NCI-H1436 treated with DMSO at 0.1 percent for 48 hours (cell line): ENCODE measurements at places on chromosomes 6 and 20.

GRCh38 chr6:52538252-52538900 is 38.5 kb downstream of the TRAM2 start:
- DNase-seq = no peak

- DNase-seq = no peak
Measured at GRCh38 chr20:52410182-52410647, 218.6 kb upstream of the ZFP64 start.

DNA sequence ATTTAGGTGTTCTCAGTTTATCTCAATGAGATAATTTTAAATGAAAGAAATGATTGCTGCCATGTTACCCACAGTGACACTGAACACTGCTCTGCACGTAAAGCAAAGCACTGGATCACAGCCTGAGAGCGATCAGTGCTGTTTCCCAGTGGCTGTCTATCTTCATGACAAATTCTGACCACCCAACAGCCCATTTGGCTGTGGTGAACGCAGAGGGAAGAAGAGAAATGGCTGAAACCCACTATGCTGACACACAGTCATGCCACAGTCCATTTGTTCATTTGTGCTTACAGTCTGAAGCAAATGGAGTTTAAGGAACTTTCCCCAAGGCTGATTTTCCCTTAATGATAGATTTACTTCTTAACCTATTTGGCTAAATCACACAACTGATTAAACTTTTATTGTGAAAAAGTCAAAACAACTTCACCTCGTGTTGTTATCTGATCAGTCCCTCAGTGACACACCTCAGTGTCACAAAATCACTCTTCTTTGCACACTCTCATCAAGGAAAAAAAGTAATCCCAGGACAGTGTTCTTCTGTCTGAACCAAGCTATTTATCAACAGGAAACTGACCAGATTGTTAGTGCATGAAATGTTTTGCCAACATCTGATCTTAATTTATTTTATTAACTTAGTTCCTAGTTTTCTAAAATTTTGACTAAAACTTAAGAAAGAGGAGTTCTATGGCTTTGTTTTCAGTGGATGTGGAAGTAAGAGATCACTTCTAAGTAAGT is 225.1 kb downstream of the TBX18 start:
- DNase-seq = no peak

- DNase-seq = no peak
Measured at GRCh38 chr6:69116658-69117057, 481.6 kb downstream of the ADGRB3 start.

GRCh38 chr6:157710604-157711003 is 112.4 kb upstream of the SNX9 start:
- no peak for DNase-seq

GRCh38 chr6:7241160-7241559 is 71.8 kb downstream of the SSR1 start:
- DNase-seq = no peak

DNA sequence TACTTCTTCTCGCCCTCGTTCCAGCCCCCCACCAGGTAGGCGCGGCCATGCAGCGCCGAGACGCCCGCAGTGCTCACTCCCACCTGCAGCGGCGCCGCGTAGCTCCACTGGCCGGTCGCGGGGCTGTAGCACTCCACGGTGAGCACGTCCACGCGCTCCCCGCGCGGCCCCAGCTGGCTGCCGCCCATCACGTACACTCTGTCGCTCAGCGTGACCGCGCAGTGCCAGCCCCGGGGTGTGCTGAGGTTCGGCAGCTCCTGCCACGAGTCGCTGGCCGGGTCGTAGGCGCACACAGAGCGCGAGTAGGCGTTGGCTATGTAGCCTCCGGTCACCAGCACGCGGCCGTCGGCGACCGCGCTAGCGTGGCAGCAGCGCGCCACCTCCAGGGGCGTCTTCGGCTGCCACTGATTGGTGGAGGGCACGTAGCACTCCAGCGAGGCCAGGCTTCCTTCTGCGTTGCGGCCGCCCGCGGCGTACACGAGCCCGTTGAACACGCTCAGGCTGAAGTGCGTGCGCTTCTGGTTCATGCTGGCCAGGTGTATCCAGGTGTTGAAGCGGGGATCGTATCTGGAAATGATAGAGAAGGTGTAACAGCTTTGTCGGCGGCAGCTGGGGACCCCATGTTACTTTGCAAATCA is 13.7 kb downstream of the KLHL31 start:
- no peak for DNase-seq

DNA sequence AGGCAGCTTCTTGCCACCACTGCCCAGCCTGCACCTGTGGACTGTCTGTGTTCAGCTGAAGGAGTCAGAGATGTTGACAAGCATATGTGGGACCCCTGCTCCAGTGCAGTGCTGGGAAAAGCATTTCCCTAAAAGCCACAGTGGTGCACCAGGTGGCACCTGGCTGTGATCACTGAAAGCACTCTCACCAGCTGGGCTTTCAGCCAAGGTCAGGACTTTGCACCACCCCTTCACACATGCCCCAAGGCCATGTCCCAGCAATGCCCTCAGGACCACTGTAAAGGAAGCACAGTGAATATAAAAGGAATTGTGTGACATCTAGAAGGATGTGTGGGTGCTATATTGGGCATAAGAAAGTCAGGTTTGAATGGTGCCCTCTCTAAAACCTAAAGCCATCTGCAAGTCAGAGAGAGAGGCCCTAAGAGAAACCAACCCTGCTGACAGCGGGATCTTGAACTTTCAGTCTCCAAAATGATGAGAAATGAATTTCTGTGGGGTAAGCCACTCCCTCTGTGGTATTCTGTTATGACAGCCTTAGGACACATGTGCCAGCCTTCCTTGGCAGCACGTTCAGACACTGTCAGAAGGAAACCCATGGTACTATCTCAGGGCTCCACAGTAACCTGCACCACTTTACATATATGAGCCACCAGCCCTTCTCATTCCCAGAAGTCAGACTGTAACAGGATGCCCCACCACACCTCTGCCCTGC is 30.7 kb downstream of the CBLN4 start:
- no peak for DNase-seq

- no peak for DNase-seq
Measured at GRCh38 chr20:63745961-63746731, 6.6 kb downstream of the SLC2A4RG start.

- no peak for DNase-seq
Measured at GRCh38 chr6:170292407-170293158, 1.7 kb upstream of the DLL1 start.
